Activated CD8-positive, alpha-beta memory T cell treated with anti-CD3 and anti-CD28 coated beads, Interleukin-2, amount 50 U/mL, for 4 hours (primary cell): ENCODE measurements at places on chromosomes 4 and X.

GRCh38 chr4:38004887-38005286 lies 44.7 kb downstream of the PTTG2 start:
- no peak for DNase-seq

DNA sequence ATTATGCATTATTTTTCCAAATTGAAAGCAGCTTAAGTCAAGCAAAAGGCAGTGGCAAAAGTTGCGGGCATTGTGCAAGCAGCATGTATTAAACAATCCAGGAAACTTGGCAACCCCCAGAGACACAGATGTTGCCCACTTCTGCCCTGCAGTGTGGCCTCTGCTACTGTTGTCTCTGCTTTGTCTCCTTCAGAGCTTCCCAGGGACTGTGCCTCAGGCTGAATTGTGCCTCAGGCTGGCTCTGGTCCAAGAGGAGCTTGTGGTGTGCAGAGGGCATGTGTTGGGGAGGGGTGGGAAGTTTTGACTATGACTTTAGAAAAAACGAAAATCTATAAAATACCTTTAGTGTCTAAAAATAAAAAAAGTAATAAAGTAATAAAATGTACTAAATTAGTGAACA lies 201.4 kb downstream of the CCSER1 start:
- DNase-seq = no peak

DNA sequence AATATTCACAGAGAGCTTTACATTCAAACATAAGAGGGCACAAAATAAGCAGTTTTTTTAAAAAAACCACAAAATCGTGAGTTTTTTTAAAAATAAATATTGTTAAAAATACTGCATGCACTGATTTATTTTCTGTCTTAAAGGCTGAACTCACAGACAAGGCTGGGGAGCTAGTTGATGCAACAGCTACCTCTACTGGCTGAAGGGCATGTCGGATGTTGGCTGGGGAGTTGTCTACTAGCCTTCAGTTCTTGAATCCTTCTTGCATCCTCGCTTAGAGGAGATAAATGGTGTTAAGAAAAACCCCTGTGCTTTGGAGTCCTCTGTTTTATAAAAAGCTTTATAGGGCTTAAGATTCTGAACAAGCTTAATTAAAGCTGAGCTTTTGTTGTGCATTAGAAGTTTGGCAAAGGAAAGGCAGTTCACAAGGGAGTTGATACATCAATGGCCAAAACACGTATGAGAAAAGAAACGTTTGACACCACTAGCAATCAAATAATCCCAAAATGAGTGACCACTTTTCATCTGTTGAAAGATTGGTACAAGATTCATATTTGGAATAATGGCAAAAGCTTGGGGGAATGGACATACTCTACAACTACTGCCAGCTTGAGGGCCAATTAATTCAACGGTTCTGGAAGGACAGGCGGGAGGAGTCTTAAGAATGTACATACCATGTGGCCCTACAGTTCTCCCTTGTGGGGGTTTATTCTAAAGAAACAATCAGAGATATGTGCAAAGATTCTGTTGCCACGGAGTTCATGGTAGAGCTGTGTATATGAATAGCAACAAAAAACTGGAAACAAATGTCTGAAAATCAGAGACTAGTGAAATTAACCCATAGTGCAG lies 94.7 kb downstream of the SEL1L3 start:
- no peak for DNase-seq

GRCh38 chrX:68690936-68691501 lies 43.6 kb downstream of the STARD8 start:
- DNase-seq = no peak

DNA sequence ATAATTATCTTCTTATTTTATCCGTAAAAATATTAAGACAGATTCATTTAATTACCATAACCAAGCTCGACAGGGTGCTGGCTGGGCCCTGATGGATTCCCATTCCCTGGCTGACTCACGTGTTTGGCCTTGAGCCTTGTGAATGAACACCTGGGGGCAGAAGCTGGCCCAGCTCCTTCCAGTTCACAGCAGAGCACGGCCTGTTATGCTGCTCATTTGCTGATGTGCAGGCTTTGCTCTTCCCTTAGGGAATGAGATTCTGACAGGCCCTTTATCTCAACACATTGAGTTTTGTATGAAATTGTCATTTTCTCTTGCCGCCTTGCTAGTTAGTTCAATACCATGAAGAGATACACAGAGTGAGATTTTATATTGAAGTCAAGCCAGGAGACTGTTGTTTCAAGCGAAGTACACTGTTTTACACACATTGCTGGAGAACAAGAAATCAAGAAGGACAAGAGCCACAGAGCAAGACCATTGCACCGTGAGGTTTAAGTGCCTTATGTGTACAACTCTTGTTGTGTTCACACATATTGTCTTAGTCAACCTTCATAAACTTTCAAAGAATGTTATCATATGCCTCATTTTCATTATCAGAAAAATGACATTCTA lies 1583.3 kb downstream of the STIM2 start:
- DNase-seq = no peak

DNA sequence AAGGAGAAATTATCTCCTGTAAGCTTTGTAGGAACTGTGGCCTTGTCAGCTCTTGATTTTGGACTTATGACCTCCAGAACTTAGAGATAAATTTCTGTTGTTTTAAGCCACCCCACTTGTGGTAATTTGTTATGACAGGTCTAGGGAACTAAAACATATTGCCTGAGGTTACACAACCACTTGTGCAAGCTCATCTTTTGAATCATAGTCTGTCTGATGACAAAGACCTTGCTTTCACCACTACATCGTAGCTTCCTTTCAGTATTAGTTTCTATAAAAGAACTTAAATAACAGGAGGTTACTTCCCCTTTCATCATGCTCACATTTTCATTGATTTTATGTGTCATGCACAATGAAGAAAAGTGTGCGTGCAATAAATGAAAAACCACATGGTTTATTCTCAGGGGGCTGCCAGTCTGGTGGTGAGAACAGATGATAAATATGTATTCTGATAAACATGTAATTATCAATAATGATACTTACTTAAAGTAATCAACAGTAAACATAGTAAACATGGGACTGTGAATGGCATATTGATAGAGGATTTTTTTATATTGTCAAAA lies 690.0 kb upstream of the HS3ST1 start:
- no peak for DNase-seq

DNA sequence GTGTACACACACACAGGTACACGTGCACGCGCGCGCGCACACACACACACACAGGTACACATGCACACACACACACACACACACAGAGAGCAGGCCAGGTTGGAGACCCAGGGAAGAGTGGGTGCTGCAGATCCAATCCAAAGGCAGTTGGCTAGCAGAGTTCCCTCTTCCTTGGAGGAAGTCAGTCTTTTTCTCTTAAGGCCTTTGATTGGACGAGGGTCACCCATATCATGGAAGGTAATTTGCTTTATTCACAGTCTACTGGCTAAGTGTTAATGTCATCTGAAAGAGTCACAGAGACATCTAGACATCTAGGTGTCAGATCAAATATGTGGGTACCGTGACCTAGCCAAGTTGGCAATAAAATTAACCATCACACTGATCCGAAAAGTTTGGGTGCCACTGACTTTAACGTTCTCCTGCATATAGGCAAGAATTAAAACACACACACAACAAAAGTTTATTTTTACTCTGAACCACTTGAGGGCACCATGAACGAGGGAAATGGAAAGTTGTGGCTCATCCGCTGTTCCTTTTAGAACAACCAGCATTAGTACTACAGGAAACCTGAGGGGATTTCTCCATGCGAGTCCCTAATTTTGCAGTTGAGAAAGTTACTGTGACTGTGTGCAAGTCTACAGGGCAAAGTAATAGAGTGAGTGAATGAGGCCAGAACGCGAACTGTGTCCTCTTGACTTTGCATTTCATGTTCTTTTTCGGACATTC lies 66.0 kb upstream of the STOX2 start:
- no peak for DNase-seq

GRCh38 chr4:37338972-37339371 lies 94.4 kb downstream of the NWD2 start:
- DNase-seq = no peak

- no peak for DNase-seq
Observed at GRCh38 chr4:154616287-154616686, 3.8 kb upstream of the FGG start.

DNA sequence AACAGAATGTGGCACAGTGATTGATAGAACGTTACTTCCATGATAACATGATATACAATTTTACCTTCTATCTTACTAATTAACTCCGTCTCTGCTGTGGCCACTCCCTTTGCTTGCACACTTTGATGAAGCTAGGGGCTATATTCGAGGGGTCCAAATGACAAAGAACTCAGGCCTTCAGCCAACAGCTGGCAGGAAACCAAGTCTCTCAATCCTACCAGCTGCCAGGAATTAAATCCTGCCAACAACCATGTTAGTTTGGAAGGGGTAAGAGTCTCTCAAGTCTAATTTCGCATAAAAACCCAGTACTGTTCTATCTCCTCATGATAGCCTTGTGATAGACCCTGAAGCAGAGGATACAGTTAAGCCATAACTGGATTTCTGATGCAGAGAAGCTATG lies 1122.9 kb upstream of the PCDH10 start:
- no peak for DNase-seq

- DNase-seq = no peak
Observed at GRCh38 chrX:9682456-9682855, 83.2 kb downstream of the GPR143 start.

- DNase-seq = no peak
Observed at GRCh38 chrX:29422034-29422433, 793.3 kb upstream of the MAGEB2 start.

GRCh38 chrX:150329868-150330267 lies 33.2 kb upstream of the MAMLD1 start:
- DNase-seq = no peak

GRCh38 chr4:100517864-100518341 lies at the start of gene EMCN:
Gene EMCN (minus strand): TSS chr4:100518022. CDS start chr4:100517914, 108 bp downstream.
- DNase-seq = no peak

DNA sequence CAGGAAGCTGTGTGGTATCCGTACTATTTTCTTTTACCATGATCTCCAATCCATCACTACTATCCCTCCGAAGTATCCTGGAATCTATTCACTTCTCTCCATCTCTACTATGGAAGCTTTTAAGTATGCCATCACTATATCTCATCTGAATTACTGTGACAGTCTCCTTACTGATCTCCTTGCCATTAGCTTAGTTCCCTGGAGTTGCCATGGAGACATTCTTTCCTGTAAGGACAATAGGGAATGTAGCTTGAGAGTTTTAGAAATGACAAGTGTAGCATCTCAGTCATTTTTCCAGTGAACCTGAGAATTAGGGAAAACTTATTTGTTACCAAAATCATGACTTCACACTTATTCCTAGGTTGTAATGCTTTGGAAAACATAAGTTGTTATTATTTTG lies 86.3 kb downstream of the HPGD start:
- DNase-seq = no peak

- no peak for DNase-seq
Observed at GRCh38 chr4:184166736-184167135, 50.9 kb downstream of the ENPP6 start.

DNA sequence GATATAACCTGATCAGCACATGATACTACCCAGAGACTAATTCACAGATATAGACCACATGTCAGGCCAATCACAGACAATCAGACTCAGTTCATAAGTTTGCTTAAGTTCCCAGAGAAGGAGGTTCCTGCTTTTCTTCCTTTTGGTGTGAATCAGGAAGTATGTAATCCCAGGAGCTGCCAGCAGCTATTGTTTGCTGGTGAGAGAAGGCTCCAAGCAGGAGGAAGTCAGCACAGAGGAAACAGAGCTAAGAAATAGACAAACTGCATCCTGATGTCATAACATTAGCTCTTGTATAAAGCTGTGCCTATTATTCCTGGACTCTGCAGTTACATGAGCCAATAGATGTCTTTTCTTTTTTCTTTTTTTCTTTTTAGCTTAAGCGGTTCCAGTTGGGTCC lies 50.9 kb downstream of the UCHL1 start:
- no peak for DNase-seq

DNA sequence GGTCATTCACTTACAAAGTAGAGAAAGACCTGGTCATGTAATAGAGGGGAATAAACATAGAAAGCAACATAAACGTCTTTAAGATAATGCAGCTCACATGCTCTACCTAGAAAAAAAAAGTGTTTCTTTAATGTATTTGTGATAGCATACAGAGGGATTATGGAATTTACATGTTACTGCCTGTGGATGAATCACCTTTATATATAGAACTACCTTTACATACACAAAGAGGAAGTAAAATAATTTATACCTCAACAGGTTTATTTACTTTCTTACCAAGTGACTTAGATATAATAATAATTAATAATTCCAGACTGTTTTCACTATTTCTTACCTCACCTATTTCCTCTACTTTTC lies 81.5 kb downstream of the PPP3CA start:
- no peak for DNase-seq

GRCh38 chrX:9342561-9343051 lies 122.3 kb upstream of the TBL1X start:
- DNase-seq = peak; percentile 49

DNA sequence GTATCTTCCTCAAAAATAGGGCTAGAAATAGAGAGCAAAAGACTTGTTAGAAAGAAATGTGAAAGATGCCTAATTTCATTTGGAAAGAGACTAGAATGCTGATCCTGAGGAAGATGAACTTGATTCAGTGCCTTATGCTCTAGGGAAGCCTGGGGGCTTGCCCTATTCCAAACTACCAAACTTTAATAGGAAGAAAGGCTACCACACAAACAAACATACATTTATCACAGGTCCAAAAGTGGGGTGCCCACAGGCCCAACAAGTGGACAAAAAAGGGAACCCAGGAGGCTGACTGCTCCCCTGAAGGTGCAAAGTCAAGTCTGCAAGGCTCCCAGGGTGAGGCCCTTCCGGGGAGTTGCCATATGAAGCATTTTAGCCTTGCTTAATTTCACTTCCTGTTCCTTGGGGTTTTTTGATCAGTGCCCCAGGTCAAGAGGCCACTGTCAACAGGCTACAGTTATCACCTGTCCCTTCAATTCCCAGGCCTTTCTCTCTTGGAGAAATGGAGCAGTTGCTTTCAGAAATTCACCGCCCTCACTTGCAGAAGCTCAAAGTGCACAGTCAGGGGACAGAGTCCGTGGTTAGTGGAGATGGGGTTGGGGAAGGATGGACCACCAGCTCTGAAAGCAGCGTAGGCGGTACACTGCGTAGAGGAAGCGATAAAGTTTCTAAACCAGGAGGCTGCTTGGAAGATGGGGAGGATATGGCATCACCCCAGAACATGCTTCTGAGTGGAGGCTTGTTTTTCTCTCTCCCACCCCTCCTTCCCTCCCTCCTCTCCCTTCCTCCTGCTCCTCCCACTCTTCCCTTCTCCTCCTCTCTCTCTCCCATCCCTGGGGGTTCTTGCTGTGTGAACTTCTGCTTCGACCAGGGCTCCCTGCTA lies 36.4 kb downstream of the TMEM154 start:
- no peak for DNase-seq

- no peak for DNase-seq
Observed at GRCh38 chr4:77619408-77619807, 13.8 kb downstream of the CXCL13 start.
